ENCODE measurements at places on chromosomes 11 and 22.

DNA sequence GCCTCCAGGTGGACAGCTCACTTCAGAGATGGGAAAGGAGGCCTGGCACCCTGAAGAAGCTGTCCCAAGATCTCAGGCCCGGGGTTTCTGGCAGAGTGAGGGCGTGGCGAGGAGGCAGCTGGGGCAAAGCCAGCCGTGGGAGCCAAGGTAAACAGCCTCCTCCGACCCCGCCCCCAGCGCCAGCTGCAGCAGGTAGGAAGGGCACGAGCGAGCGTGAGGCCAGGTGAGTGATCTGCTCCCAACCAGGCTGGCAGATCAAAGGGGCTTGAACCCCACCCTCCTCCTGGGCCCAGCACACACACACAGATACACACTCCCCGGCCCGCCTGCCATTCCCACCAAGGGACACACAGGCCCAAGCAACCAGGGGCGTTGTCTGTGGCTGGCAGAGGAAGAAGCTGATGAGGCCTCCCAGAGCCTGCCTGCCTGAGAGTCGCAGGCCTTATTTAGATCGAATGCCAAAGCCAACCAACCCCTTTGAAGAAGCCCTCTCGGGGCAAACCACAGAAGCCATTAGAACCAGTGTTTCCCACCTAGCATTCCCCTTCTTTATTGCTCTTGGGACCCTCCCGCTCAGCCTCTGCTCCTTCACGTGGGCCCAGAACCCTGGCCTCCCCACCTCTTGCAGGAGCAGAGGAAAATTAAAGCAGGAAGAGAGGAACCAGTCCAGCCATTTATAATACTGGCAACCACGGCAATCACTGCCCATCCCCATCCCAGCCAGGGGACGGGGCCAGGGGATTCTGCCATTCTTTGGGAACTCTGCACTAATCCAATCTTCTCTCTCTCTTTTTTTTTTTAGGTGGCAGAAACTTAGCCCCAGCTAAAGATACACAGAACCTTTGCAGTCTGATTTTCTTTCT lies 5.0 kb downstream of the PDGFB start:
- DNase-seq = no peak

DNA sequence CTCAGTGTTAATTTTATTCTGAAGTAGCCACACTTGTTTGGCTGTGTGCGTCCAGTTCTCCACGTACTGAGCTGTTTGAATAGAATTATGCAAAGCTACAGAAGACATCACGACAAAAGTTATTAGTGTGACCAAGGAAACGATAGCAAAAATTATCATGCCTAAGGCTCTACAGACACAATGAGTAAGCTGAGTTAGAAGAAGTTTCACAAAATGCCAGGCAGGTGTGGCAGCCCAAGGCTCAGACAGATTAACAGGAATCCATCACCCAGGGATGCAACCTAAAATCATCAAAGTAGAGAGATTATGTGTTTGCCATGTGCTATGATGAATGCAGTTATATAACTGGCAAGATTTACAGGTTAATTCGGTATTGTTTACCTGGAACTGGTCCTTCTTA lies 73.1 kb upstream of the INCENP start:
- no peak for DNase-seq

DNA sequence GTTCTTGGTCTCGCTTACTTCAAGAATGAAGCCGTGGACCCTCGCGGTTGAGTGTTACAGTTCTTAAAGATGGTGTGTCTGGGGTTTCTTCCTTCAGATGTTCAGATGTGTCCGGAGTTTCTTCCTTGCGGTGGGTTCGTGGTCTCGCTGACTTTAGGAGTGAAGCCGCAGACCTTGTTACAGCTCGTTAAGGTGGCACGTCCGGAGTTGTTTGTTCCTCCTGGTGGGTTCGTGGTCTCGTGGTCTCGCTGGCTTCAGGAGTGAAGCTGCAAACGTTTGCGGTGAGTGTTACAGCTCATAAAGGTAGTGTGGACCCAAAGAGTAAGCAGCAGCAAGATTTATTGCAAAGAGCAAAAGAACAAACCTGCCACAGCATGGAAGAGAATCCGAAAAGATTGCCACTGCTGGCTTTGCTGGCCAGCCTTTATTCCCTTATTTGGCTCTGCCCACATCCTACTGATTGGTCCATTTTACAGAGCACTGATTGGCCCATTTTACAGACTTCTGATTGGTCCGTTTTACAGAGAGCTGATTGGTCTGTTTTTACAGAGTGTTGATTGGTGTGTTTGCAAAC lies 27.1 kb upstream of the NXPE2 start:
- DNase-seq = no peak

DNA sequence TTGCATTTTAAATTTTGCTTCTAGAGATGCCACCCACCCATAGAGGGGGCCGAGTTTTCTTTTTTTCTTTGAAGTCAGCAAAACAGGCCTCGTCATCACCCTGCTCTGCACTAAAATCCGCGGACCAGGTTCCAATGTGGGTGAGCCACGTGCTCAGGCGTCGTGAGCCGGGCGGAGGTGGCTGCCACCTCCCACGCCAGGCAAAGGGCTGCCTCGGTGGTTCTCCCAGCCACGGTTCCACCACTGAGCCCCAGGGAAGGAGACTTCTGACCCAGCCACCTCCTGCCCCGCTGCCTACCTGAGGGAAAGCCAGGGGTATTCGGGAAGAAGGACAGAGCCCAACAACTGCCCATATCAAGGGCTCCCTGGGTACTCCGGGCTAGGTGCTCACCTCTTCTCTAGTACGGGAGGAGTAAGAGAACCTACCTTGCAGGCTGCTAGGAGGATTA lies 45.3 kb downstream of the MN1 start:
- DNase-seq = no peak

GRCh38 chr22:23705358-23705757 lies 14.5 kb downstream of the RGL4 start:
- no peak for DNase-seq

DNA sequence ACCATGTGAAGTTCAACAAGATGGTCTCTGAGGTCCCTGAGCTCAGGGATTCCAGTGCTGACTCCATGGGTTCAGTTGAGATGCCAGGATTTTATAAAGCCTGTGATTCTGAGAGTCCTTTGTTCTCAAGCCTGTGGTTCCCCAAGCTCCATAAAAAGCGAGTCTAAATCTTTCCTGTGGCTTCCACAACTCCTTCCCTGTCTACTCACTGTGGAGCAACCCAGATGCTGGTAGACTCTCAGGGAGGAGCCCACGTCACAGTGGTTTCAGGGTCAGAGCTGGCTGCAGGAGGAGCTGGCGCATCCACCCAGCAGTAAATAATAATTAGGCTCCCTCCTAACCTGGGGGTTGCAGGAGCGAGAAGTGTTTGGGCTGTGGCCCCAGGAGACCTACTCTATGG lies 2.0 kb upstream of the RELT start:
- DNase-seq = no peak

GRCh38 chr11:126930091-126930841 lies 70.3 kb downstream of the KIRREL3 start:
- no peak for DNase-seq

GRCh38 chr11:516400-516799 lies 9.4 kb upstream of the RNH1 start:
- DNase-seq = no peak

- DNase-seq = no peak
These were observed 29.5 kb upstream of the HIPK3 start for GRCh38 chr11:33227578-33228261.

GRCh38 chr11:21814169-21814568 lies 378.7 kb upstream of the ANO5 start:
- no peak for DNase-seq

DNA sequence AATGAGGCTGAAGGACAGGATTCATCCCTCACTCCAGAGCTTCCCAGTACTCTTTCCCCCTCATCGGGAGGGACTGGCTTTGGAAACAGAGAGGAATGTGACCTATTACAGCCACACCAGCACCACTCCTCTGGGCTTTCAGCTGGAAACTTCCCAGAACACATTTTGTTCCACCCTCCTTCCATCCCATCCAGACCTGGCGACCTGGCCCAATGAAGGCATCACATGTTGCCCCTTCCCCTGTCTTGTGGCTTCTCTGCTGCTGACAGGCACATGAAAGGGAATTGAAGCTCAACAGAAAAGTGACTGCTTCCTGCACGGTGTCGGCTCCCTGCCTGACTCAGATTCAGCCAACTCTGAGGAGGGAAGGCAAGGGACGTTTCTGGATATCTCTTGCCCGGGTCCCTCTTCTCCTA lies 19.1 kb downstream of the IRAG1 start:
- DNase-seq = no peak

DNA sequence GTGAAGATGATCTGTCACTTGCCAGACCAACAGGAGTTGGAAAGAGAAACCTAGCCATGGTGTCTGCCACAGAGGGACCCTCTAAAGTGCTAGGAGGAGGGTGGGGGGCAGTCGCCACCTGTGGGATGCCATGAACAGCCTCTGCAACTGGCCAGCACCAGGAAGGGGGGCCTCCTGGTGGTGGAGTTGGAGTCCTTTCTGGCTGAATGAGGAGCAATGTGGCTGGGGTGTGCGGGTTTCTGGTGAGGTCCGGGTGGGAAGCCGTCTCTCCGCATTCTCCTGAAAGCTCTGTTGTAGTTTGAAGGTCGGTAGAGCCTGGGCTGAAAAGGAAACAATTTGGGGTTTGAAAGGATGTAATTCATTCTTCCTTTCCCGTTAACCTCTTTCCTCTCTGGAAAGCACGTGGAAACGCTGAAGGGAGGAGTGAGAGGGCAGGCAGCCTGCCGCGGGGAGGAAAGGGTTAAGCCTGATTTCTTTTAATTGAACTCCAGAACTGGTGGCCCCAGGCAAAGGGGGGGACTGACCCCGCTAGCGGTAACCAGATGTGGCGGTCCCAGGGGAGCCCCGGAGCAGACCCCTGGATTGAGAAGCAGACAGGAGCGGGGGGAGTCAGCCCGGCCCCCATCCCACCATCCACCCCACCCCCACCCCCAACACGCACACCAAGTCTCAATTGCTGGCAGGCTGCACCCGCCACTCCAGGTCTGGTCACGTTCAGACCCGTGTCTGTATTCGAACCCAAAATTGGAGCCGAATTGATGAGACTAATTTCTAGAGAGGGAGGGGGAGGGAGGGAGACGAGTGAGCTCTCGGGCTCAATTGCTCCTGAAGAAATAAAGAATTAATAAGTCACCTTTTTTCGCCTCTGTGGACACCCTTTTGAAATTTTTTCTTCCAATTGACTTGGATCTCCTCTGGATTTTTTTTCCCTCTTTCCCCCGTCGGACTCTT lies 1.8 kb upstream of the FLI1 start:
- no peak for DNase-seq

- DNase-seq = no peak
These were observed 414.6 kb upstream of the LARGE1 start for GRCh38 chr22:34334893-34335292.

DNA sequence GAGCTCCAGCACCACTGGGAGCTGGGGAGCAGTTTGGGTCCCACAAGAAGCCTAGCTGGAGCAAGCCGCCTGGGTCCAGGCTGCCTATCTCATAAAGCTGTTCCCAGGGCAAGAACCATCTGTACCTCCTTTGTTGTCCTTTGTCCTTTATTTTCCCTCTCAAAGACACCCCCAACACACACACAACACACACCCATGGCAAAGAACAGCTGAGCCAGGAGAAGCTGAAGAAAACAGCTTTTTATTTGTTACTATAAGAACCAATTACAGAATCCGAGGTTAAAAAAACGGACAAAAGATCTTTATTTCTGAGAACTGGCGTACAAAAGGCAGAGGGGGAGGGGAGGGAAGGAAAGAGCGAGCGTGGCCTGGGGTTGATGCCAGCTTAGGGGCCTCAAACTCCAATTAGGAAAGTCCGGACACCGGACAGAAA lies 1.7 kb upstream of the TUT1 start:
- DNase-seq = no peak

DNA sequence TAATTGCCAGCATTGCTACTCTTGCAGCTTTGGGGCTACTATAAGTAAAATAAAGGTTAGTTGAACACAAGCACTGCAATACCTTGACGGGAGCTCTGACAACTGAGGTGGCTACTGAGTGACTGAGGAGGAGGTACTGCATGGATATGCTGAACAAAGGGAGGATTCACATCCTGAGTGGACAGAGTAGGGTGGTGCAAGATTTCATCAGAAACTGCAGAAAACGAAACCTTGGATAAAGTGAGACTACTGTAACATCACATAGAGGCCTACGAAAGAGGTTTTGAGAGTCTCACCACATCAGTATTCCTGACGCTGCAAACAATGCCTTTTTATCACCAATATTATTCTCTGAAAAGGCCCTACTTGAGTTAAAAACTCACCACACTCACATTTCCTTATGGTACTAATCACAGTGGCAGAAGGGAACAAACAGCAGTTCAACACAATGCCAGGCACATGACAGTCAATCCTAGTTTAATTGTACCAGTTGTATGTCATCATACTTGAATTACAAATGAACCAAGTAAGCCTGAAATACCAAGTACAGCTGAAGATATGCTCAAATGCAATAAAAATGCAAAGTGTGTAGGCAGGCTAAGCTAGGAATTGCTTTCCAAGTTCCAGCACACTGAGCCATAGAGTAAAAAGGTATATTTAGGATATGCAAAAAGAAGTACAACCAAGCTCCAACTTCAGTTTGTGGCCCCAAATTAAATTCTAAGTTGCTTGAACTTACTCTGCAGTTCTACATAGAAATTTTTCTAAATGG lies 4.0 kb upstream of the GPR83 start:
- DNase-seq = no peak

DNA sequence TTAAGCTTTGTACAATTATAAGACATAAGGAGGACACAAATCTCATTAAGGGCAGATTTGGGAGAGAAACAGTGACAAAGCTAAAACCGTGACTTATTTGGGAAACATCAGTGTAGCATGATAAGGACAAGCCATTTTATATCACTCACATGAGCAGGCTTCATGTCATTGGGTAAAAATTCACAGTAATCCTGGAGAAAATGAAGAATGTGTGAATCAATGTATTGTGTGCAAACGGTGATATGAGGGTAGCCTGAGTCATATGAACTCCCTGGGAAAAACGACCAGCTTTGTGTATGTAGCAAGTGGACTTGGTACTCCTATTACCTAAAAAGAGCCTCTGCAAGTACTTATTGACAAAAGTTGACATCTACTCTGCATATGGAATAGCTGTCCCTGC lies 6.0 kb upstream of the TRIM34 start:
- no peak for DNase-seq

GRCh38 chr11:128416976-128417375 lies 170.4 kb downstream of the ETS1 start:
- no peak for DNase-seq

GRCh38 chr22:23530766-23531282 lies 49.3 kb downstream of the IGLL1 start:
- DNase-seq = no peak

DNA sequence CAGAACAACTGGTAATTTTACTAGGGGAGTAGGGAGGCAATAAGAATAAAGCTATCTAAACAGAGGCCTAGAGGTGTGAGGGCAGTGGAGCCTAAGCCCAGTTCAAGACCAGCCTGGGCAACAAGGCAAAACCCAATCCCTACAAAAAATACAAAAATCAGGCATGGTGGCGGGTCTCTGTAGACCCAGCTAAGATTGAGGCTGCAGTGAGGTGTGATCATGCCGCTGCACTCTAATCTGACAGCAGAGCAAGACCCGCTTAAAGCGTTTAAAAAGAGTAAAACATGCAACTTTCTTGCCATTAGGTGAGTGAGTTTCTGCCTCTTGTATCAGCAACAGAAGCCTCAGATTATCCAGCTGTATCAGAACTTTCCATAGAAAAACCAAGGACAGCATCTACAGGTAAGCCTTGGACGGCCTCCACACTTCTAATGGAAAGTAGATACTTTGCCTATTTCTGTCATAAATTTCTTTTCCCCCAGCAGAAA lies 12.1 kb downstream of the TAF1D start:
- DNase-seq = no peak

- DNase-seq = peak; percentile 40
These were observed 632 bp downstream of the AP5B1 start for GRCh38 chr11:65779919-65780769.

Data from stimulated activated CD8-positive, alpha-beta memory T cell treated with anti-CD3 and anti-CD28 coated beads, Interleukin-7, amount 100 ng/mL, for 1 hour (primary cell).